ENCODE measurements at places on chromosomes 4 and X. TPM values are rescaled to one million over a fixed set of nuclear protein-coding genes. Genes with fewer than 3 reads are reported as not detected.

DNA sequence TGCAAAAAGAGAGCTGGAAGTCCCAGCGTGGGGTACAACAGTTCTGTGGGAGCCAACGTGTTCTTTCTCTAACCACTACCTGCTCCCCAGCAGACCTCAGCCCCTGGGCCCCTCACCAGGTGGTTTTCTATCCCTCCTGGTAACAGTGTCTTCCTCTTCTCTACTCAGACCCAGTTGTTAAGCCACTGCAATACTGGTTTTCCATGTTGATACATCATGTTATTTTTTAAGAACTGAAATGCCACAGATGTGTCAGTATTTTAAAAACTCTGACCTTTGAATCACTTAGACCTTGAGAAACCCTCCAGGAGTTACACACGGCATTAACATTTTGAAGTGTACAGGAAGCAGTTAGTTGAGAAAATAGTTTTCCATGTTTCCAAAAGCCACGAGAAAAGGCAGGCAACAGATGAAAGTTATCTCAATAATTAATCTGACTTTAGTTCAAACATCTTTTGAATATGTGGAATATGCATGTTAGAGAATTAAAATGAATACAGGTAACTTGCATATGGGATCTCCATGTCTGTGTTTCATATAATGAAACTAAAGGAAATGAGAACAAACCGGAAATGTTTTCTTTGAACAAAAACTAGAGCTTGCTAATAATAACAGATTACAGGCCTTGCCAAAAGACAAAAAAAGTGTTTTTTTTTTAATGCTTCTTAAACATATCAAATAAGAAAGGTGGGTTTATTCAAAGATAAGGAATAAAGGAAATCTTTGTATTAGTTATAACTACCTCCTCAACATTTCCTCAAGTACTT is 108.8 kb downstream of the ZNF827 start:
- H3K36me3 ChIP-seq = no peaks in the 10 kb centered on the region
- no peak overlapping the region for H3K27ac ChIP-seq
- no peak overlapping the region for H3K4me3 ChIP-seq
- no peaks in the 10 kb centered on the region for H3K4me1 ChIP-seq
- no peak for DNase-seq
- no peaks in the 10 kb centered on the region for H3K27me3 ChIP-seq

SLC30A9 gene
- 32.4 TPM for total RNA-seq

GRCh38 chrX:23578079-23578478 is 89.2 kb upstream of the PRDX4 start:
- no peak overlapping the region for H3K27ac ChIP-seq
- no peak overlapping the region for H3K4me3 ChIP-seq
- H3K4me1 ChIP-seq = no peaks in the 10 kb centered on the region

GRCh38 chrX:71067089-71067488 is 1.0 kb downstream of the SNX12 start:
- DNase-seq = no peak
- H3K36me3 ChIP-seq = no peaks in the 10 kb centered on the region
- no peaks in the 10 kb centered on the region for H3K27me3 ChIP-seq

SMAD1 gene
- total RNA-seq = 13.3 TPM

- no peak overlapping the region for H3K4me3 ChIP-seq
- no peaks in the 10 kb centered on the region for H3K4me1 ChIP-seq
- H3K27me3 ChIP-seq = no peaks in the 10 kb centered on the region
- H3K27ac ChIP-seq = no peak overlapping the region
- no peak for DNase-seq
Observed at GRCh38 chr4:53119680-53120079, 246.2 kb downstream of the SCFD2 start.

GJB1 gene
- total RNA-seq = not detected

ENOX2 gene
- 11.8 TPM for total RNA-seq

- H3K27me3 ChIP-seq = no peaks in the 10 kb centered on the region
- H3K4me3 ChIP-seq = no peak overlapping the region
- H3K4me1 ChIP-seq = peaks cover 10% of the 10 kb centered on the region
- no peak overlapping the region for H3K27ac ChIP-seq
Observed at GRCh38 chrX:46628460-46629371, 55.2 kb downstream of the CHST7 start.

DNA sequence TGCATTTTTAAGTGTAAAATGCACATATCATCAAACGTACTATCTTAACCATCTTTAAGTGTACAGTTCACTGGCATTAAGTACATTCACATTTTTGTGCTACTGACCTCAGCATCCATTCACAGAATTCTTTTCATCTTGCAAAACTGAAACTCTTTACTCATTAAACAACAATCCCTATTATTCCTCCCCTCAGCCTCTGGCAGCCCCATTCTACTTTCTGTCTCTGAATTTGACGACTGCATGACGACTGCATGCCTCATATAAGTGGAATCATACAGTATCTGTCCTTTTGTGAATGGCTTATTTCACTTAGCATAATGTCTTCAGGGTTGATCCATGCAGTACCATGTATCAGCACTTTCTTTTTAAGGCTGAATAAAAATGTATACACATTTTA is 38.7 kb downstream of the CNKSR2 start:
- H3K36me3 ChIP-seq = no peaks in the 10 kb centered on the region
- H3K27ac ChIP-seq = no peak overlapping the region
- no peak for DNase-seq

- no peaks in the 10 kb centered on the region for H3K36me3 ChIP-seq
- H3K27ac ChIP-seq = no peak overlapping the region
- H3K4me1 ChIP-seq = no peaks in the 10 kb centered on the region
- H3K27me3 ChIP-seq = no peaks in the 10 kb centered on the region
- DNase-seq = no peak
- no peak overlapping the region for H3K4me3 ChIP-seq
Observed at GRCh38 chr4:132827522-132827921, 321.6 kb upstream of the PCDH10 start.

DNA sequence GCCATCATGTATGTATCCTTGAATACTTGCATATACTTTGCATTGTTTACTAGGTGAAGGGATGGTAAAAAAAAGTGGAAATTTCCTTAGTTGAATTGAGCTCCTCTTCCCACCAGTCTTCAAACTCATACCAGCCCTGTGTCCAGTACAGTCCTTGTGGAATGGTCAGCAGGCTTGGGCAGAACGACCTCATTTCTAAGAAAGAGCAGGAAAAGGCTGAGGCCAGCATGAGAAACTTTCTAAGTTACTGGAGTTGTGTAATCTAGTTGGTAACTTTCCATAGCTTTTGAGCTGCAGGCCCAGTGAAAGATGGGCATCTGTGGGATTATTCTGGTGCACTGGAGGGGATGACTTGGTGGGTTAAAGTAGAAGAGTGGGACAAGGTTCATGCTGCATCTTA is 87.6 kb downstream of the DCUN1D4 start:
- H3K4me3 ChIP-seq = no peak overlapping the region
- no peak for DNase-seq
- H3K36me3 ChIP-seq = no peaks in the 10 kb centered on the region
- H3K27ac ChIP-seq = no peak overlapping the region

GRCh38 chr4:142202404-142203332 is 566.3 kb downstream of the IL15 start:
- no peak overlapping the region for H3K27ac ChIP-seq
- no peak overlapping the region for H3K4me3 ChIP-seq
- no peaks in the 10 kb centered on the region for H3K4me1 ChIP-seq
- H3K36me3 ChIP-seq = peaks cover 3% of the 10 kb centered on the region
- H3K27me3 ChIP-seq = no peaks in the 10 kb centered on the region
- DNase-seq = no peak

RASGEF1B gene
- 1.4 TPM for total RNA-seq

DNA sequence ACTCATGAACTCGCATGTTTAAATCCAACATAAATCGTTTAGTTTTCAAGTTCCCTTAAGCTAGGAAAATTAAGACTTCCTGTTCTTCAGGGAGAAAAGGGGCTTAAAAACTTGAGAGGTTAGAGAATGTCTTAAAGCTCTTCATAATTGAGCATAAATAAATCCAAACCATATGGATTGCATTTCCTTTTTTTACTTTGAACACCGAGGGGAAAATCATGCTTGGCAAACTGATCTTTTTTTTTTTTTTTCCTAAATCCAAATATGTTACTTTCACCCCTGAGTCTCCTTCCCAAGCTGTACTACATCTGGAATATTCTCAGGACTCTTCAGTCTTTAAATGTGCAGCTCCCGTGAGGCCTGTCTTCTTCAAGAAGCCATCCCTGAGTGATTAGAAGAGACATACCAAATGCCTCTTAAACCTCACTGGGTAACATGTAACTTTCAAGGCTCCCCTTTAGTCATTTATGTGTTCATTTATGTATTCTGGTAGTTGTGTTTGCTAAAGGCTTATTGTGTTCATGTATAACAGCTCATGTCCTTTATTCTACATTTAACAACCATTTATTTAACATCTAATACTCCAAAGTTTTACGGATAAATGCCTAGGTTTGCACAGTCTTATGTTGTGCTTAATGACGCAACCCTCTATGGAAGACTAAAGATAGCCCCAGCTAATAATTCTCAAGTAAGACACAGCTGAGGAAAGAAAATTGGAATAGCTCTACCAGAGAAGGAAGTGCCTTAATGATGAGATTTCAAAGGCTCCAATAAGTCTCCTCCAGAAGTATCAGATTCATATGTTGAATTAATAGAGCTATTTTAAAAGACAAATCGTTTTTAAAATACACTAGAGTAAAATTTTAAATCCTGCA is 107.0 kb downstream of the AGTR2 start:
- no peak for DNase-seq
- H3K36me3 ChIP-seq = no peaks in the 10 kb centered on the region
- no peak overlapping the region for H3K4me3 ChIP-seq

- no peaks in the 10 kb centered on the region for H3K36me3 ChIP-seq
- H3K27ac ChIP-seq = no peak overlapping the region
- no peak overlapping the region for H3K4me3 ChIP-seq
- H3K4me1 ChIP-seq = no peaks in the 10 kb centered on the region
- no peaks in the 10 kb centered on the region for H3K27me3 ChIP-seq
Observed at GRCh38 chr4:79178760-79179159, 147.1 kb downstream of the NAA11 start.
